ENCODE measurements at places on chromosomes 3 and 15.
A peak's percentile ranks its signal among the peaks of the same experiment; 100 is the strongest.

DNA sequence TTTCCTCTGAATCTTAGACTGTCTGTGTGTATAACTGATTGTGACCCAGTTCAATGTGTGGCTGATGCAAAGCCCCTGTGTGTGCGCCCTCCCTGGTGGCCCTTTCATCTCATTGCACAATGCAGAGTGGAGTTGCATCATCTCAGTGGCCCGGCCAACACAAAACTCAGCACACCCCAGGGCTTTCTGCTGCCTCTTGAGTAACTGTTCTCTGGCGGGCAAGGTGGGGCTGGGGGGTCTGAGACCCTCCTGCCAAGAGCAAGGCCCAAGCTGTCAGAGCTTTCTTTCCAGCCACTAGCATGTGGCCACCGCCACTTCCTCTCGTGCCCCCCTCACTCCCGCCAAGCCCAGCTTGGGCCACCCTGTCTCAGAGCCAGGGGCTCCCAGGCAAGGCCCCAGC, 80.7 kb upstream of the ALDH1L1 start:
- peak; percentile 54 for DNase-seq

- DNase-seq, result no peak
Measured at GRCh38 chr3:11059799-11060115, 67.2 kb downstream of the SLC6A1 start.

DNA sequence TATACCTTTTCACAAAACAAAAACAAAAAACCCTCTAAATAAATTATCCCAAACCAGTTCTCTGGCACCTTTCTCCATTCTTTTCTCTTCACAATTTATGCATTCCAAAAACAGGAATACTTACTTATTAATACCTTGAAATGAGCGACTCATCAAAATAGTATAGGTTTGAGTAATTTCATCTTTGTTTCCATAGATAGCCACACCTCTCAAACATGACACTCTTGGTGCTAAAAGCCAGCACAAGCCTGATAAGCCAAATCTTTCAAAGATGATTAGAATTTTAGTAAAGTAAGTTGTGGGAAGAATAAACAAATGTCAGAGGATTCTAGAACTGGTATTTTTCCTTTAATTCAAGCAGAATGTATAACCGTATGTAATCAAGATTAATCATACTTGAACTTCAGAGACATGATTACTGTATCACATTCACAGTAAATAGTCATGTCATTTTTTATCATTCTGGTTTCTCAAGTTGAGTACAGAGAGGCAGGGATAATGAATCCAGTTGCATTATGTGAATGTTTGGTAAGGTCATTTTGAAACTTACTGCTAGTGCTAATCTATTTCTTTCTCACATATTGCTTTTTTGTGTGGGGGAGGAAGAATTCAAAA, 12.1 kb upstream of the WDR5B start:
- no peak for DNase-seq

DNA sequence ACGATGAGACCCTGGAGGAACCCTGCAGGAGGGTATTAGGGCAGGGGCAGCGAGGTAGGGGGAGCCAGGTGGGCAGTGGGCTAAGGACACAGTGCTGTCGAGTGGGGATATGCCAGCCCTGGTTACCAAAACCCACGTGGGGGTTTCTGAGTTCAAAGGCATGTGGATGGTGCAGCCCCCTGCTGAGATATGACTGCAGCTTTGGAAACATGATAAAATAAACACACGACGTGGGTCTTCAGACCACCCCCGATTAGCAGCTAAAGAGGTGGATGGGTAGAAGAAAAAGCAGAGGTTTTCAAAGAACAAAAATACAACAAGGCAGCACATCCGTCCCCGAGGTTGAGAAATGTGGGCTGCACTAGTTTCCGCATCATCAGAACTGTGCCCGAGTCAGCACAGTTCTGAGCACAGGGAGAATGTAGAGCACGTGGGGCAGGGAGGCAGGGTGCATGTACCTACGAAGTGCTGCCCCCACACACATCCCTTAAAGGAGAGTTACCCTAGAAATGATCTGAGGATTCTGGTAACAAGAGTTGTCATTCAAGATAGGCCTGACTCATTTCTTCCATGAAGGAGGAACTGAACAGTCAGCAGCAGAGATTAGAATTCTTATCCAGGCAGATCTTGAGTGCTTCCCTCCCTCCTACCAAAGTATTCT, 121.3 kb downstream of the RPLP1 start:
- DNase-seq, result peak; percentile 55

DNA sequence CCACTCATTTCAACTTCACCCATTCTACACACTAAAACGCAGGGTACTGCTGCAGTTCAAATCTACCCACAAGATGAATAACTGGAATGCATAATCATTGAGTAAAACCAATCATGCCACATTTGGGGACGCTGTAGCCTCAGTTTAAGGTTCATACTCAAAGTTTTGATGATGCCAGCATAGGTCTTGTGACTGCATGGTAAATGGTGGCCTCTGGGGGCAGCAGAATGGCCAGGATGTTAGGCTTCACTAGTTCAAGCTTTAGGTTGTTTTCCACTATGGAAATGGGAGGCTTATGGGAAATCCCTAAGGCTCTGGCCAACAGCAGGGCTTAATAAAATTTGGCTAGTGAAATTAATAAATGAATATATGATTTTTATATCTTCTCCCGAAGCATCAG, 104.3 kb upstream of the TSC22D2 start:
- no peak for DNase-seq

- no peak for DNase-seq
Measured at GRCh38 chr3:129854460-129854859, 39.1 kb downstream of the TMCC1 start.

- DNase-seq, result no peak
Measured at GRCh38 chr3:13057282-13058040, 15.8 kb downstream of the IQSEC1 start.
